ENCODE measurements at places on chromosomes 12 and 14. TPM values are rescaled to one million over a fixed set of nuclear protein-coding genes. Genes with fewer than 3 reads are reported as not detected.

MANSC4 gene
- not detected for total RNA-seq

GARIN6 gene
- not detected for total RNA-seq

RNASE4 gene
- total RNA-seq: 10.0 TPM

KLHL33 gene
- total RNA-seq: 1.0 TPM

PTCSC3 gene
- total RNA-seq: not detected

PLEKHH1 gene
- total RNA-seq: 4.3 TPM

RFX4 gene
- not detected for total RNA-seq

PYM1 gene
- total RNA-seq: 16.5 TPM

CLEC4D gene
- total RNA-seq: 0.47 TPM

ESR2 gene
- total RNA-seq: 0.57 TPM

WSCD2 gene
- 0.12 TPM for total RNA-seq

PCED1B gene
- total RNA-seq: 1.1 TPM

CLEC7A gene
- total RNA-seq: 1.1 TPM

GRCh38 chr12:101127521-101128219 is 82.4 kb downstream of the SLC5A8 start:
- H3K4me3 ChIP-seq: no peak overlapping the region
- H3K36me3 ChIP-seq: no peaks in the 10 kb centered on the region
- H3K27ac ChIP-seq: no peak overlapping the region

GRCh38 chr14:54589843-54590242 is 22.9 kb downstream of the SAMD4A start:
- no peaks in the 10 kb centered on the region for H3K27me3 ChIP-seq
- DNase-seq: no peak
- H3K4me3 ChIP-seq: no peak overlapping the region
- peaks cover 15% of the 10 kb centered on the region for H3K4me1 ChIP-seq
- no peaks in the 10 kb centered on the region for H3K36me3 ChIP-seq
- H3K27ac ChIP-seq: no peak overlapping the region

DNA sequence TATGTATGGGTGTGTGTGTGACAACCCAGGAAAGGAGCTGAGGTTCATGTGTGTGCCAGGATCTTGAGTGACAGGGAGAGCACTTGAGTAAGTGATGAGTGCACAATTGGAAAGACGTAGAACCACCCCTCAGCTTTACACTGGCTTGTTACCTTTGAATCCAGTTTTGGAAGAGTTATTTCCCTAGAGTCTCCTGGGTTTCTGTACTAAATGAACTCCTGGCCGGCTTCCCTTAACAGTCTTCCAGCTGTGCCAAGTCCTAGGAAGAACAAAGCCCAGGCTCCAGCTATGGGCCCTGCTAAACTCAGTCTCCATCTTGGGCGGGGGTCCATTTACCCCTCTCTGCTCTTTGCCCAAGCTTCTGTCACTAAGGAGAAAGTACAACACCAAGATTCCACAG is 19.7 kb upstream of the NR1H4 start:
- no peak for DNase-seq
- H3K4me3 ChIP-seq: no peak overlapping the region
- no peak overlapping the region for H3K27ac ChIP-seq
- no peaks in the 10 kb centered on the region for H3K27me3 ChIP-seq
- H3K4me1 ChIP-seq: no peaks in the 10 kb centered on the region

- H3K36me3 ChIP-seq: no peaks in the 10 kb centered on the region
- no peak for DNase-seq
- no peak overlapping the region for H3K4me3 ChIP-seq
These were observed 12.0 kb upstream of the CD9 start for GRCh38 chr12:6187948-6188793.

GRCh38 chr14:56328021-56328420 is 209.8 kb downstream of the PELI2 start:
- no peaks in the 10 kb centered on the region for H3K27me3 ChIP-seq
- DNase-seq: no peak
- no peak overlapping the region for H3K27ac ChIP-seq
- no peaks in the 10 kb centered on the region for H3K36me3 ChIP-seq

DNA sequence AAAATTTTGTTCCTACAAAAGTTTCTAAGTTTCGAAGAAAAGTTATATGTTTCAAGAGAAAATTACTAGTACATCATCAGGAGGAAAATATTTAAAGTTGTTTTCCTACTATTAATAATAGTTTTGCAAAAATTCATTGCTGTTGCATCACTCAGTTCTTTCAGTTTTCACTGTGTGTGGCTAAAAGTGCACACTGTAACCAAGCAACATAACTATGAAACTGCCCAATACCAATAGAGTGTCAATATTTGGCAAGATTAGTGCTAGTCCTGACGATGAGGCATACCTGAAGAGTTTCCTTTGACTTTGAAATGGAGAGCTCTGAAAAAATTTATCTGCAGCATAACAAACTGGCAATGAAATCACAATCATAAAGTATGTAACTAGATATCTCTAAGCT is 194.3 kb downstream of the CPNE8 start:
- no peak overlapping the region for H3K27ac ChIP-seq
- H3K27me3 ChIP-seq: no peaks in the 10 kb centered on the region
- no peak overlapping the region for H3K4me3 ChIP-seq
- no peaks in the 10 kb centered on the region for H3K4me1 ChIP-seq

- peaks cover 55% of the 10 kb centered on the region for H3K4me1 ChIP-seq
- H3K4me3 ChIP-seq: no peak overlapping the region
- peak overlapping the region; percentile 12 for H3K27ac ChIP-seq
- peaks cover 14% of the 10 kb centered on the region for H3K36me3 ChIP-seq
- peak; percentile 48 for DNase-seq
- H3K27me3 ChIP-seq: no peaks in the 10 kb centered on the region
These were observed 5.7 kb downstream of the RAB35 start for GRCh38 chr12:120110550-120111501.

DNA sequence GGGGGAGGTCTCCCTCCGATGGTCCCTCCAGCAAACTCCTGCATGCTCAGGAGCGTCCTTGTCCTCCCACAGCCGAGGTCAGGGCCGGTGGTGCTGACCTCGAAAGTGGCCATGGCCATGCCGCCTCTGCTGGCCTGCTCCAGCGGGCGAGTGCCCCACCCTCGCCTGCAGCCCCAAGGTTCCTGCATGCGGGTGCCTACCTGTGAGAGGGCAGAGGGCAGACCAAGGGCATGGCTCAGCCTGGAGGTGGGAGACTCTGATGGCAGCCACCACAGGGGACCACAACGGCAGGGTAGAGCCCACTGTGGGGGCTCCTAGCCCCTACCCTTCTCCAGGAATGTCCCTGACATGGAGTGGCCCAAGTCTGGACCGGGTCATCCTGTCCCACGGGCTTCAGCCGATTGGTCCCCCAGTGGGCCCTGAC is 38.1 kb upstream of the PPP1R13B start:
- H3K4me3 ChIP-seq: no peak overlapping the region
- H3K4me1 ChIP-seq: peaks cover 39% of the 10 kb centered on the region
- no peaks in the 10 kb centered on the region for H3K36me3 ChIP-seq
- DNase-seq: no peak

DNA sequence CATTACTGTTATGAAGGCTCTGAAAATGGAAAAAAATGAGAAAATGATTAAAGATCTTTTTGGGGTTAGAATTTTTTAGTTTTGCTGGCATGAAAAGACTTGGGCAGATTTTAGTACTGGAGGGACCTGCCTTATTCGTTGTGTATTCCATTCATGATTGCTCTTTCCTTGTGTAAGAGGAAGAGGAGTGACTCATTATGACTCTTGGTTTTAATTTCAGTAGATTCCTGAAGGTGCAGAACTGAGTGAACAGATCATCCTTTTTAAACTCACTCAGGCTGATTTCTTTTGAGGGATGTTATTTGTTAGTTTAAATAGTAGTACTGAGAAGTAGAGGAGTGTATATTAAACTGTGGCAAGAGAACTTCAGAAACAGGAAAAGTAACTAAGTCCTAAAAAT is 41.6 kb downstream of the AKAP6 start:
- no peaks in the 10 kb centered on the region for H3K36me3 ChIP-seq
- H3K4me3 ChIP-seq: no peak overlapping the region
- no peak overlapping the region for H3K27ac ChIP-seq
- H3K4me1 ChIP-seq: peaks cover 6% of the 10 kb centered on the region
- no peaks in the 10 kb centered on the region for H3K27me3 ChIP-seq

- DNase-seq: no peak
- no peaks in the 10 kb centered on the region for H3K27me3 ChIP-seq
- peak overlapping the region; percentile 40 for H3K27ac ChIP-seq
- H3K4me1 ChIP-seq: peaks cover 80% of the 10 kb centered on the region
These were observed 19.8 kb downstream of the VASH1 start for GRCh38 chr14:76780875-76781647.

- no peak overlapping the region for H3K27ac ChIP-seq
- DNase-seq: no peak
- H3K4me1 ChIP-seq: no peaks in the 10 kb centered on the region
- H3K4me3 ChIP-seq: no peak overlapping the region
- H3K36me3 ChIP-seq: peaks cover 55% of the 10 kb centered on the region
These were observed 43.9 kb downstream of the PPP4R3A start for GRCh38 chr14:91466192-91466591.

- H3K27me3 ChIP-seq: peaks cover 8% of the 10 kb centered on the region
- DNase-seq: no peak
- no peak overlapping the region for H3K4me3 ChIP-seq
These were observed 1052.8 kb upstream of the TMEM132C start for GRCh38 chr12:127214186-127214585.

DNA sequence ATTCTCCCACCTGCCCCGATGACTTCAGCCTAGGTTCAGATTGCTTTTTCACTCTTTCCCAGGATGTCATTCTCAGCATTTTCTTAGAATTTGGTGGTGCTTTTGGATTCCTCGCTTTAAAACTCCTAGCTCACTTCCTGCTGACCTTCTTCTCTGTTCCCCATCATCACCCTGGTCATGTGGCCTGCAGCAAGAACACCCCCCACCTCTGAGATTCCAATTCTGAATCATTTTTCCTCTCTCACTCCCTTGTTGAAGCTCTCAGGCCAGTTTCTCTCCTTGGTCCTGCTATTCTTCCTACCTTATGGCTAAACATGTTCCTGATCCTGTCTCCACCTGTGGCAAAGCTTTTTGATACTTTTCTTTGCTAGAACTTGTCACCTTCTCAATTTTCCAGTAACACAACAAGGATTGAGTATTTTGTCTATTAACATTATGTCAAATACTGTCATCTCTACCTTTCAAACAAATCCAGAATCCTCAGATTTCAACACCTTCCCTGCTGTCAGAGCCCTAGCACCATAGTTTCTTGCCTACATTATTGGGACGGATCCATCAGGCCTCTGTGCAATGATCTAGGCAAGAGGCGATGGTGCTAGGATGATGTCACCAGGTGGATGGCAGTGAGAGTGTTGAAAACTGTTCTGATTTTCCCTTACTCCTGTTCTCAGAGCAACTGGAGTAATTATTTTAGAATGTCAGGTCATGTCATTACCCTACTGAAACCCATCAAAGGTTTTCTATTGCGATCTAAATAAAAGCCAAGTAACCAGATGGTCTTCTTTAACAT is 233.7 kb downstream of the MON2 start:
- peaks cover 9% of the 10 kb centered on the region for H3K4me1 ChIP-seq
- DNase-seq: no peak

DNA sequence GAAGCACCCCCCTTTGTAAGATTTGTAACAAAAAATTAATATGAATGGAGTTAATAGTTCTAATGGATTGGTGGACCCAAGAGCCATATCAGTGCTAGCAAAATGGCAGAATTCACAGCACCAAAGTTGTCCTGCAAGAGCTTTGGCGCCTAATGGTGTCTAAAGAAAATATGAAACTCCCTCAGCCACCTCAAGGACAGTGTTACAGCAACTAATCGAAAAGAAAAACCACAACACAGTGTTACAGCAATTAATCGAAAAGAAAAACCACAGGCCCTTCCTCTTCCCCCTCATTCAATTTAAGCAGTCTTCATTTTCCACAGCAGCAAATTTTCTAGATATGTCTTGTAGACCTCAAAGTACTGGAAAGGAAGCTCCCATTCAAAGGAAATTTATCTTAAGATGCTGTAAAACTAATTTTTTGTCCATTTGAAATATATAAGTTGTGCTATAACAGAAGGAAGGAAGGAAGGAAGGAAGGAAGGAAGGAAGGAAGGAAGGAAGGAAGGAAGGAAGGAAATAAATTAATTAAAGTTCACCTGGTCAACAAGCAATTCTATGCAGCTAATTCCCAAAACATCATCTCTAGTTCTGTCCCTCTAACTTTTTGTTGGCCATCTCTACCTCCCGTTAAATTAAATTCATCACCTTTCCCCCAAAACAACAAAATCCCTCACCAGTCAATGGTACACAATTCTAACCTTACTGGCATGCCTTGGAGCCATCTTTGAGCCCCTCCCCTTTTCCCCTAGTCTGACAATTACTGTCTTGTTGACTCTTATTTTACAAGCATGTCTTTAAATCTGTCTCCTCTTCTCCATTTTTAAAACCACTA is 17.4 kb downstream of the LRP6 start:
- H3K27ac ChIP-seq: no peak overlapping the region
- DNase-seq: no peak
- H3K4me1 ChIP-seq: no peaks in the 10 kb centered on the region

- DNase-seq: no peak
- H3K4me3 ChIP-seq: no peak overlapping the region
- no peaks in the 10 kb centered on the region for H3K27me3 ChIP-seq
- H3K36me3 ChIP-seq: no peaks in the 10 kb centered on the region
- peak overlapping the region; percentile 65 for H3K27ac ChIP-seq
These were observed 35.9 kb upstream of the DYNC1H1 start for GRCh38 chr14:101928415-101928841.

DNA sequence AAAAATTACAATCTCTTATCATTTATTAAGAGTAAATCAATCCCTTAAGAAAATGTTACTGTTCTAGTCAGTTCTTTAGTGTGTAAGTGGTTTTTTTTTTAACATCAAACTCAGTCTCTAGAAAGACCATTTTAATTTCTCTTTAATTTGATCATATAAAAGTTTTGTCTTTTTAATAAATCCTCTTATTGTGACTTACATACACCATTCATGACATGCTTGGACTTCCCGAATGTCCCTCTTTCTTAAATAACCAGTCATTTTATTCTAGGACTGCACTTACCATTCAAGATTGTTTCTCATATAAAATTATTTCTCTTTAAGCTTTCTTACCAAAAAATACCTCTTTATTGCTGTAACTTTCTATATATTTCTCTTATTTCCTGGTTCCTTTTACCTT is 60.8 kb upstream of the EVL start:
- H3K27me3 ChIP-seq: no peaks in the 10 kb centered on the region
- no peak overlapping the region for H3K27ac ChIP-seq
- H3K4me3 ChIP-seq: no peak overlapping the region
- peaks cover 6% of the 10 kb centered on the region for H3K4me1 ChIP-seq

GRCh38 chr14:95895720-95896119 is 19.1 kb downstream of the TUNAR start:
- peaks cover 32% of the 10 kb centered on the region for H3K27me3 ChIP-seq
- H3K4me1 ChIP-seq: no peaks in the 10 kb centered on the region
- H3K27ac ChIP-seq: no peak overlapping the region
- H3K36me3 ChIP-seq: no peaks in the 10 kb centered on the region

DNA sequence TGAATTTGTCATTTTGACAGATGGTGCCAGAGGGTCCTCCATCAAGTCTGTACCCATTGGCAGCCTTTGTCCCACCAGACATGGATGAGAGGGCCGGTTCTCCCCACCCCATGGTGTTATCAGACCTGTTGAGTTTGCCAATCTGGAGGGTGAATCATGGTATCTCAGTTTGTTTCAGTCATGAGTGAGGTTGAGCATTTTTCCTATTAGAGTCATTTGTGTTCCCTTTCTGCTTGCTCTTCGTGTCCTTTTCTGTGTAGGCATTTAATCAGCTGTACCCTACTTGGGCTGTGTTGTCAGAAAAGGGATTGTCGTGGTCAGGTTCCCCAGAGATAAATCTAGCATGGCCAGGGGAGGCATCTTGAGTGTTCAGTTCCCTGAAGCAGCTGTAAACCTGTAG is 30.5 kb downstream of the SLC24A4 start:
- no peak overlapping the region for H3K4me3 ChIP-seq
- peaks cover 15% of the 10 kb centered on the region for H3K27me3 ChIP-seq
- no peak overlapping the region for H3K27ac ChIP-seq
- no peaks in the 10 kb centered on the region for H3K36me3 ChIP-seq
- DNase-seq: no peak

- peaks cover 48% of the 10 kb centered on the region for H3K4me1 ChIP-seq
- H3K4me3 ChIP-seq: no peak overlapping the region
- H3K27ac ChIP-seq: no peak overlapping the region
These were observed 34.5 kb downstream of the KIF26A start for GRCh38 chr14:104172880-104173279.

Data from heart right ventricle (tissue), 16 donors.